ENCODE measurements at places on chromosomes 2 and 18. TPM values are rescaled to one million over a fixed set of nuclear protein-coding genes. Genes with fewer than 3 reads are reported as not detected.
A peak's percentile ranks its signal among the peaks of the same experiment; 100 is the strongest.

Gene PAIP2B
- 3.8 TPM for total RNA-seq

Gene LHCGR
- not detected for total RNA-seq

Gene MRO
- total RNA-seq: 0.55 TPM

GRCh38 chr2:186820303-186820702 is 28.7 kb downstream of the ZSWIM2 start:
- no peak overlapping the region for H3K27ac ChIP-seq
- H3K4me1 ChIP-seq: no peaks in the 10 kb centered on the region
- 0 out of 2 replicates have a peak, but pooled peaks cover 3% of the 10 kb centered on the region for H3K27me3 ChIP-seq
- no peak overlapping the region for H3K4me3 ChIP-seq
- no peaks in the 10 kb centered on the region for H3K36me3 ChIP-seq

DNA sequence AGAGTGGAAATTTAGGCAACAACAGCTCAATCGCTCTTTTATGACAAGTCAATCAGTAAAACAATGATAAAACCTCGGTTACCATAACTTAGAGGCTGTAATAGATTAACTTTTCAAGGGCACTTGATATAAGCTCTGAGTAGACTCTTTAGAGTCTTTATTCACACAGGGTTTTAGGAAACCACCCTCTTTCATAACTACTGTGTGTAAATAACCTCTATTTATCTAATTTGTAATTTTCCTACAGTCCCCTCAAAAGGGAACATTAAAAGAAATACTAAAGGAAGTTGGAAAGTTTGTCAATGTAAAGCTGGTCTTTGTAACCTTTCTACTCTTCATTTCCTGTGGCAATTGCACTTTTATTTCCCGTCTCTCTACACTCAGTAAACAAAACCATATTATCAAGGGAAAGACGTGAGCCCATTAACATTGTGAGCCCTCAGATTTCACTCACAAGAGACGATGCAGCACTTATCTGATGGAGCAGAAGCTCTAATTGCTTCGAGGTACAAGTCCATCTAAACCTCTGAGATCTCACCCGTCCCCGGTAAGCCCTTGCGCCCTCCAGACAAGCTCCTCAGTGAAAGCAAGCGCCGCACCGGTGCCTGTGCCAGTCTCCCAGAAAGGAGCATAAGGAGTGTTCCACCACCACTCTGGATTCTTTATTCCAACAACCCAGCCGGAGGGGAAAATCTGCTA is 1.1 kb upstream of the HOXD1 start:
- no peak for DNase-seq
- peak overlapping the region; percentile 60 for H3K4me3 ChIP-seq
- H3K27me3 ChIP-seq: peaks cover 18% of the 10 kb centered on the region
- no peaks in the 10 kb centered on the region for H3K4me1 ChIP-seq
- no peak overlapping the region for H3K27ac ChIP-seq

DNA sequence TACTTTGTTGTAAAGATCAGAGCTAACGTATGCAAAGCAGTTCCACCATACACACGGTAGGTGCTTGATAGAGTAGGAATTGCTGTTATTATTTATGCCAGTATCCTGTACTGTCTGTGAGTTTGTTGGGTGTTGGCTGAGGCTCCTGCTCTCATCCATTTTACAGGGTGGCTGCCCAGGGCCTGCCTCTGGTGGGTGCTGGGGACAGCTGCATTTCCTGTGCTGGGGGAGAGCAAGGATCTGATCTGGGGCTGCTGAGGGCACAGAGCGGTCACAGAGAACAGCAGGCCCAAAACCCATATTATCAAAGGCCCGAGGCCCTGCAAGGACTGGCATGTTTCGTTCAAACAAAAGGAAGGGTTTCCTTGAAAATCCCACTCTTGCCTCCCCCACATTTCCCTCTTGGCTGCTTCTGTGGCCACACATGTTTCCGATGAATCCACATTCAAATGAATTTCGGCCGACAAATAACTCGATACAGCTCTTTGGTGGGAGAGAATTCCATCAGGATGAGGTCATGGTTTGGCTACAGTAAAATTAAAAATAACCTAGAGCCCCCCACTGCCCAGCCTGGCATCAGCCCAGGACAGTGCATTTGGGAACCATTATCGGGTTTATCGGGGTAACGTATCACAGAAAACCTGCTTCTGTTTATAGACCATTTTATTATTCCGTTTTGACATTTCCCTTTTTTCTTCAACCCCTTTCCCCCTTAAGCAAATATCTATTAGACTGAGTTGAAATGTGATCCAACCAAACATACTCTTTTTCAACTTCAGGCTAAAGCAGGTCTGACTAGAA is 143.4 kb downstream of the CYRIA start:
- H3K36me3 ChIP-seq: no peaks in the 10 kb centered on the region
- peaks cover 7% of the 10 kb centered on the region for H3K27me3 ChIP-seq
- no peak overlapping the region for H3K27ac ChIP-seq
- no peaks in the 10 kb centered on the region for H3K4me1 ChIP-seq

DNA sequence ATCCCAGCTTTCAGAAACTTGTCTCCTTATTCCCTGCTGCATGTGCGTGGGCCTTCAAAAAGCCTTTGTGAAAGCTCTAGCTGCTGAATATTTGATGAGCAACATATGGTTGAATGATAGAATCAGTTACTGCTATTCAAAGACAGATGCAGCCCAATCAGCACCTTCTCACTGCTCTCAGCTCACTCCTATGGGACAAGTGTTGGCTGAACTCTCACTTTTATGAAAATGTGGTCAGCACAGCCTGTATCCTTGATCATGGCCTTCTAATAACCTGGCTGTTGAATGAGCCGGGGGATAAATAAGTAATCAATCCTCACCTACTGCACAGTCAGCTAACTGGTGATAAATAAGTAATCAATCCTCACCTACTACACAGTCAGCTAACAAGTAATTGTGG is 103.2 kb downstream of the PIEZO2 start:
- H3K27me3 ChIP-seq: peaks cover 25% of the 10 kb centered on the region
- no peaks in the 10 kb centered on the region for H3K4me1 ChIP-seq
- no peak for DNase-seq
